Right hindlimb (tissue), 1 donor: ENCODE measurements at places on chromosomes 1 and 21.
A peak's percentile ranks its signal among the peaks of the same experiment; 100 is the strongest.

GRCh38 chr1:9753121-9753531 is 70.6 kb downstream of the CLSTN1 start:
- no peak for DNase-seq

- DNase-seq = no peak
These were observed 7.6 kb downstream of the UBL4B start for GRCh38 chr1:110119843-110120242.

DNA sequence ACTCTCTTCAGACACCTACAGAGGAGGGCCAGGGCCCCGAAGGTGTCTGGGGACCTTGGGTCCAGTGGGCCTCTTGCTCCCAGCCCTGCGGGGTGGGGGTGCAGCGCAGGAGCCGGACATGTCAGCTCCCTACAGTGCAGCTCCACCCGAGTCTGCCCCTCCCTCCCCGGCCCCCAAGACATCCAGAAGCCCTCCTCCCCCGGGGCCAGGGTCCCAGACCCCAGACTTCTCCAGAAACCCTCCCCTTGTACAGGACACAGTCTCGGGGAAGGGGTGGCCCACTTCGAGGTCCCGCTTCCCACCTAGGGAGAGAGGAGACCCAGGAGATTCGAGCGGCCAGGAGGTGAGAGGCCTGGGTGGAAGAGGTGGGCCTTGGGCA is 3.7 kb downstream of the ADAMTSL4 start:
- DNase-seq = no peak

GRCh38 chr1:2452201-2452931 is 23.7 kb upstream of the PLCH2 start:
- no peak for DNase-seq

- peak; percentile 39 for DNase-seq
These were observed 490.3 kb downstream of the TTLL7 start for GRCh38 chr1:83508485-83509151.

DNA sequence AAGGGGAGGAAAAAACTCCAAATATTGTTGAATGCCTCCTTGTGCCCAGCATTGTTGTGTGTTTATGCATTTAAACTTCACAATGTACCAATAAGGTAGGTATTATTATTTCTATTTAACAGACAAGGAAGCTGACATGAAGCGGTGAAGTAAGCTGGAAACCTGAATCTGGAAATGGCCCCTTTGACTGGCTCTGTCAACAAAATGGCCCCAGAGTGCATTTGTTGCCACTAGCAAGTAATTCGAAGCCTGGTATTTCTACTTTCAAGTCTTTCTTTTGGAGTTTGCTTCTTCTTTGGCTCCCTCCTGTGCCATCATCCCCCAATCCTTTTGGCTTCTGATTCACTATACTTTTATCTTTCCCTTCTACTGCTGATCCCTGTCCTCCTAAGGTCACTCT is 23.1 kb downstream of the CRYZL1 start:
- no peak for DNase-seq

DNA sequence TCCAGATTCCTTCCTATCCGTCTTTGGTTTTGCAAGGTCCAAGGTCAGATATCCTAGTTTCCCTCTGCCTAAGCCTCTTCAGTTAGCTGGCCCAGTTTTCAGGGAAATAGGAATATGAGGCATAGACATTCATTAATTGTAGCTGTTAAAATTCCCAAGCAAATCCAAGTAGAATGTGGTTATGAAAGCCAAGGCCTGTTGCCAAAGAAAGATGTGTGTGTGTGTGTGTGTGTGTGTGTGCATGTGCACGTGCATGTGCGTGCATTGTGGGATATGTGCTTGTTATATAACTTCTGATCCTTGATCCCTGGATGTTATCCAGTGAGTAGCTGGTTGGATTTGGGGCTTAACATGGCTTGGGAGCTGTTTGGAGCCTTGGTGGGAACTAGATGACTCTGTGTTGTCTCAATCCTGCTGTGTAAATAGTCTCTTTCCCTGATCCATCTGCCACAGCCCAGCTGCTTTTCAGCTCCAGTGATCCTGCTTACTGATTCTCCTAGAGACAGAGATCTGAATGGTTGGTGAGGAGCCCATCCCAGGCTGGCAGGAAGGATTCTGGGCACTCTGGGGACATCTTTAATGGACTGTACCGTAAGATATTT is 70.6 kb upstream of the GCLM start:
- DNase-seq = peak; percentile 86

DNA sequence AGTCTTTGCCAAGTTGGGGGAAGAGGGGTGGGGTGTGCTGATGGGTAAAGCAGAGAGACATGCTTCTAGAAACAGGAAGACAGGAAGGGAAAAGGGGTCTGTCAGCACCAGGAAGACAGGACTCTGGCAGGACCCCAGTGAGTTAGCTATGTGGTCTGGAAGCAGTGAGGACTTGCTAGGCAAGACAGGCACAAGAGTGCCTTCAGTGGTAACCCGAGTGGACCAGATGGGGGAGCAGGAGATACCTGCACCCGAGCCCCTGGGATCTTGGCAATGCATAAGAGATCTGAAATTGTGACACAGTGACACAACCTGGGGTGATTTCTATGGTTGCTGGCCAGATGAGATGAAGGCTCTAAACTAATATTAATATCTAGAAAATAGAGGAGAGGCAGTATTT is 7.0 kb downstream of the TLR5 start:
- DNase-seq = no peak

- DNase-seq = no peak
These were observed 114.2 kb downstream of the ADGRL4 start for GRCh38 chr1:78892260-78892840.

DNA sequence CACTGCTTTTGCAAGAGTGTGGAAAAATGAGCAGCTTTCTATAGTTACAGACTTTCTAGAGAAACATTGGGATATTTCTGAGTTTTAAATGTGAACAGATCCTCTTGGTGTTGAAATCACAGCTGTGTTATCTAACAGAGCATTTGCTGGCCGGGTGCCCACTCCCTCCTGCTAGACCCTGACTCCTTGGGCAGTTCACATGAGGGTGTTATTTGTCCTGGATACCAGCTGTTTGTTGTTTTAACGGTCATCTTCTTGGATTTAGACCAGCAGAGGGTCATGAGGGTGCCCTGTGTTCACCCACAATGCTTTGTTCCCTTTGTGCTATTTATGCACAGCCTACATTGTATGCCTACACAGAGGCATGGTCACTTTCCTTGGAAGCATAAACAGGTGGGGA is 67.1 kb downstream of the CENPF start:
- DNase-seq = peak; percentile 58

DNA sequence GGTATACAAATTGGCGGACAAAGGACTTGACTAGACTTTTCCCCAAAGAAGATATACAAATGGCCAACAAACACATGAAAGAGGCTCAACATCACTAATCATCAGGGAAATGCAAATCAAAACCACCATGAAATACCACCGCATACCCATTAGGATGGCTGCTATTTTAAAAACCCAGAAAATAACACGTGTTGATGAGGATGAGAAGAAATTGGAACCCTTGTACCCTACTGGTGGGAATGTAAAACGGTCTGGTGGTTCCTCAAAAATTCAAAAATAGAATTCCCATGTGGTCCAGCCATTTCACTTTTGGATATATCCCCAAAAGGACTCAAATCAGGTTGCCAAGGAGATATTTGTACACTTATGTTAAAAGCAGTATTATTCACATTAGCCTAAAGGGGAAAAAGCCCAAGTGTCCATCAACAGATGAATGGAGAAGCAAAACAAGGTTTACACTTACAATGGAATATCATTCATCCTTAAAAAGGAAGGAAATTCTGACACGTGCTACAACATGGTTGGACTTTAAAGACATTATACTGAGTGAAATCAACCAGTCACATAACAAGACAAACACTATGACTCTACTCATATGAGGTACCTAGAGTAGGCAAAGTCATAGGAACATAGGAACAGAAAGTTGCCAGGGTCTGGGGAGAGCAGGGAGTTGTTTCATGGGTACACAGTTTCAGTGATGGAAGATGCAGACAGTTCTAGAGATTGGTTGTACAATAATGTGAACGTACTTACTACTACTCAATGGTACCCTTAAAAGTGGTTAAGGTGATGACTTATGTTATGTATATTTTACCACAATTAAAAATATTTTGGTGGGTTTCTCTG is 17.0 kb downstream of the CD34 start:
- no peak for DNase-seq

GRCh38 chr1:149963358-149963757 is 26.7 kb upstream of the MTMR11 start:
- no peak for DNase-seq

- DNase-seq = peak; percentile 54
These were observed 860 bp downstream of the SDC3 start for GRCh38 chr1:30907481-30908315.

DNA sequence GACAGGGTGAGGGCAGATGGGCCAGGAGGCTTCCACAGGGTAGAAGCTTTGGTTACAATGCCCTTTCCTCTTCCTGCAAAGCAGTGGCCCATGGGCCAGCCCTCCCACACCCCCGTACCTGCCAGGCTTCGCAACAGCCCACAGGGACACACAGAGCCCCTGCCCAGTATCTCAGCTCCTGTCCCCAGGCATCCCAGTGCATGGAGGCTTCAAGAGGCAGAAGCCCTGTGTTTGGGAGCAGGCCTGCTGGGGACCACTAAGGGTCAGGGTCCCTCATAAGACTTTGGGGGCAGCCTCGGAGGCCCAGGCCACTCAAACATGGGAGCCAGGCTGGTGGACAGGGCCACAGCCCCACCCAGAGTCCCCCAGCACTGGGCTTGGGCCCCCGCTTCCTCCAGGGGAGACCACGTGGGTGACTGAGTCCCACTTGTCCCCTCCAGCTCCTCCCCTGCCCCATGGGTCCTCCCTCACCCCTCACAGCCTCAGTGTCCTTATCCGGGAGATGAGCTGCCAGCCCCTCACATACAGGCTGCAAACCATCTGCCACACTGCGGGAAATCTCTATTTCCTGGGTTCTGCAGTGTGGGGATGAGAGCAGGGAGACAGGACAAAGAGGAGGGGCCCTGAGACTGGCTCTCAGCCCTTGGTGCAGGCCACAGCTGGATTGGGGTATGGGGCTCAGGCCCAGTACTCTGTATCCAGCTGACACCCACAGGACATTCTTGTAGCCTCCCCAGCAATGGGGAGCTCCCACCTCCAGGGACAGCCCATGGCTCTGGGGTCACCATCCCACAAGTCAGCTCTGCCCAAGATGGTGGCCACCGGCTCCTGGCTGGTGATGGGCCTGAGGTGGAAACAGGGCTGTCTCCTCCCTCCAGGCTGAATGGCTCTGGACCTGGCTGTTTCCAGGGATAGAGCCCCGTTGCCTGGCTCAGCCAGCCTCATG is 50.7 kb downstream of the WNT9A start:
- peak; percentile 10 for DNase-seq

GRCh38 chr1:111948209-111949171 is 41.0 kb downstream of the KCND3 start:
- no peak for DNase-seq

DNA sequence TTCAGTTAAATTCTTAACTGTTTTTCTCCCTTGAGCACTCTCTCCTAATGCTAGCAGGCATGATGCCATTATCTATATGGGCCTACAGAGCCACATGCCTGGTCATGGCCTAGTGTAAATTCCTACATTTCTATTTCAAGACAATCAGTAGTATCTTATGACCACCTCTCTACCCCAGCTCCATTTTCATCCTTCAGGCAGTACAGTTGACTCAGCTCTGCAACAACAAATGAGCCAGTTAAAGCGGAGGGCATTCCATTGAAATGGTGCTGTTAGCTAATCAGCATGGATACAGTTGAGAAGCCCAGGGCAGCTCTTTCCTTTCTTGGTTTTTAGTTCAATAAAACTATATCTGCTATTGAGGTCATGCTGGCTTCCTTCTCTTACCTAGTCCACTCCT is 150.0 kb downstream of the PPP1R12B start:
- no peak for DNase-seq

GRCh38 chr21:43721206-43721605 is 2.3 kb downstream of the PDXK start:
- no peak for DNase-seq

GRCh38 chr1:210438928-210439841 is 110.5 kb downstream of the HHAT start:
- peak; percentile 77 for DNase-seq

GRCh38 chr1:205488074-205488723 is 16.3 kb upstream of the CDK18 start:
- DNase-seq = no peak

GRCh38 chr1:235532360-235532759 is 28.1 kb upstream of the B3GALNT2 start:
- no peak for DNase-seq

GRCh38 chr1:2999571-2999970 is 21.7 kb upstream of the ACTRT2 start:
- DNase-seq = peak; percentile 6

GRCh38 chr1:183515002-183515689 is 42.8 kb downstream of the SMG7 start:
- DNase-seq = no peak

- DNase-seq = no peak
These were observed 204.4 kb downstream of the SLC35F3 start for GRCh38 chr1:234108921-234109320.

- no peak for DNase-seq
These were observed 195.2 kb downstream of the ZSCAN20 start for GRCh38 chr1:33667386-33668282.
